ENCODE measurements at places on chromosomes 4 and X. TPM values are rescaled to one million over a fixed set of nuclear protein-coding genes. Genes with fewer than 3 reads are reported as not detected.

GRCh38 chr4:182189103-182189878 is 53.9 kb upstream of the TENM3 start:
- no peak for DNase-seq

GRCh38 chrX:65667157-65667502 is 324 bp upstream of the MSN start:
- DNase-seq = no peak

- DNase-seq = no peak
Measured at GRCh38 chr4:159015841-159016240, 87.0 kb upstream of the RAPGEF2 start.

DNA sequence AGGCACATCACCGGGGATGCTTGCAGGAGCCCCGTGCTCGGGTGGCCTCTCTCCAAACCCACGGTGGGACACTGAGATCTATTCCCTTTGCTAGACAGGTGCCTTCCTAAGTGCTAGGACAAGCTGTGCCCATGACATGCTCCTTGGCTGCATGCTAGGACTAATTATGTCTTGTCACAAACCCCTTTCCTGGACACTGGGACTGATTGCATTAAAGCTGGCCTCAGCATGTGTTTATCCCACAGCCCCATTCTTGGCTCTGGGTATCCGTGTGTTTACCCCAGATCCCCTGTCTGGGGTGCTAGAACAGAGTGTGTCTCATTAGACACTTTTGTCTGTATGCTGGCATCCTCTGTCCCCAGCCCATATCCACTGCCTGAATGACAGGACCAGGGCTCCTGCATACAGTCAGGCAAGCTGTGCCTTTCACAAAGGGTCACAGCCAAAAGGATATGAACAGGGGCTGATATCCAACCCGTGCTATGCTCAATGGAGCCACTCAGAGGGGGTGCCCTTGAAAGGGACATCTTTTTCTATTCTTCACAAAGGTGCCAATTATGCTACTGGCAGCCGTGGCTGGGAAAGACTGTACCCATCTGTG is 9.2 kb upstream of the IQSEC2 start:
- DNase-seq = no peak

- DNase-seq = no peak
Measured at GRCh38 chr4:165203541-165204461, 3.6 kb upstream of the KLHL2 start.

DNA sequence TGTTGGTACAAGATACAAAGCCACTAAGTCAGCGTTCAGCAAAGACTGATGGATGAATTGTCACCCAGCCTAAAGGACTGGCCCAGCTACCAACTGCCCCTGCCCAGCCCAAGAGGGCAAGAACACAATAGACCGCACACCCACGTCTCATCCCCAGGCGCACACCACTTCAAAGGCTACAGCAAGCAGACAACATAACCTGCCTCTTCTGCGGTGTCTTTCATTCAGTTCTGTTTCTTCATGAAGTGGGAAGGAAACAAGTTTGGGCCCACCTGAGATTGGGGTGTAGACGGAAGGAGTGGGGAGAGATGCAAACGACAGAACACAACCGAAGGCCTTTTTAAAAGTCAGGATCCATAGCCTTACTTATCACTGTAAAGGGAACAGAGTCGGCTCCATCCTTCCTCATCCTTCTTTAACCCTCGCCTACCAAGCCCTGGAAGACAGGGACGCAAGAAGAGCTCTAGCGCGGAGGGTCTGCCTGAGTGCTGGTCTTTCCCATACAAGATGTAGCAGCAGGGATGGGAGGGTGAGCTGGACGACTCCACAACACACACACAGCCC is 691 bp downstream of the SCARB2 start:
- DNase-seq = no peak

GRCh38 chr4:87542734-87543312 is 13.6 kb upstream of the SPARCL1 start:
- no peak for DNase-seq

DNA sequence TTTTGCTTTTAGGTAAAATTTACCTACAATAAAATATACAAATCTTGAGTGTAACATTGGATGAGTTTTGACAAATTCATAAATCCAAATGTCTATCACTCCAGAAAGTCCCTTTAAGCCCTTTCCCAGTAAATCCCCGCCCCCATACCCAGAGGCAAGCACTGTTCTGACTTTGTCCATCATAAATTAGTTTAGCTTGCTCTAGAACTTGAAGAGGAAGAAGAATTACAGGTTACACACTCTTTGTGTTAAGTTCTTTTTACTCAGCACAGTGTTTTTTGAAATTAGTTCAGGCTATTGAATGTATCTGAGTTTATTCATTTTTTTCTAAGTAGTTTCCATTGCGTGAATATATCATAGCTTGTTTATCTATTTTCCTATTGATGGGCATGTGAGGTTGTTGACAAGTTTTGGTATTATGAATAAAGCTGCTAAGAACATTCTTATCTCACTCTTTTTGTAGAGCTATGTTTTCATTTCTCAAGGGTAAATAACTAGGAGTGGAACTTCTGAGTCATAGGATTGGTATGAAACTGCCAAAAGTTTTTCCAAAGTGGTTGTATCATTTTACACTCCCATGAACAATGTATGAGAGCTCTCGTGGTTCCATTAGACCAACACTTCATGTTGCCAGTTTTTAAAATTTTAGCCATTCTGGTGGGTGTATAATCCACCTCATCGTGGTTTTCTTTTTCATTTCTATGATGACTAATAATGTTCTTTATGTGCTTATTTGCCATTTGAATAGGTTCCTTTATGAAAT is 22.4 kb upstream of the HPSE start:
- DNase-seq = no peak

ARL9 gene
- total RNA-seq = 0.66 TPM

GLOD5 gene
- not detected for total RNA-seq

CXCL11 gene
- total RNA-seq = not detected

ANK2 gene
- total RNA-seq = 69.8 TPM

SRPX2 gene
- 29.6 TPM for total RNA-seq

NLGN4X gene
- total RNA-seq = 5.5 TPM

RAB40AL gene
- total RNA-seq = 3.0 TPM

SMS gene
- 72.2 TPM for total RNA-seq

COL4A6 gene
- total RNA-seq = 0.16 TPM

PNMA5 gene
- not detected for total RNA-seq

Measured in sigmoid colon (tissue), 7 donors.